Fibroblast of skin of abdomen (primary cell): ENCODE measurements at places on chromosomes 7 and 10.

DNA sequence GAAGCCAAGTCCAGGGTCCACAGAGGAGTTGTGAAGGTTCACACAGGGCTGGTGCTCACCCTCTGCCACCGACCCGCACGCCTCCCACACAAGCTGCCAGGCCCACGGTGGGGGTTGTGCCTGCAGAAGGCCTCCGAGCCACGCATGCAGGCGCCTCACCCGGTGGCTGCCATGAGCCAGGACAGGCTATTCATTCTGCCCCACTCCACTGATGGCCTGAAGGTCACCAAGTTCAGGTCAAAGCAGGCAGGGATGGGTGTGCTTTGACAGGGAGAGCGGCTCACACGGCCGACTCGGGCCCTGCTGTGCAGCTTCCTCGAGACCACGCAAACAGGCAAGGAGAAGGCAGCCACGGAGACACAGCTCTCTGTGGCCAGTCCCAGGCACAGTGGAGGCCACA, 143.9 kb downstream of the MAD1L1 start:
- DNase-seq, result no peak

- no peak for DNase-seq
These were observed 147.1 kb upstream of the GDF10 start for GRCh38 chr10:47152861-47153349.

- DNase-seq, result no peak
These were observed 304.5 kb downstream of the MDFIC start for GRCh38 chr7:115226410-115226809.

- DNase-seq, result no peak
These were observed 48.2 kb upstream of the GPR141 start for GRCh38 chr7:37635346-37635745.
